Stimulated activated CD8-positive, alpha-beta memory T cell treated with anti-CD3 and anti-CD28 coated beads, Interleukin-12 subunit alpha, Interleukin-12 subunit beta, amount 100 ng/mL, for 4 hours (primary cell): ENCODE measurements at places on chromosomes 4 and X.
A peak's percentile ranks its signal among the peaks of the same experiment; 100 is the strongest.

DNA sequence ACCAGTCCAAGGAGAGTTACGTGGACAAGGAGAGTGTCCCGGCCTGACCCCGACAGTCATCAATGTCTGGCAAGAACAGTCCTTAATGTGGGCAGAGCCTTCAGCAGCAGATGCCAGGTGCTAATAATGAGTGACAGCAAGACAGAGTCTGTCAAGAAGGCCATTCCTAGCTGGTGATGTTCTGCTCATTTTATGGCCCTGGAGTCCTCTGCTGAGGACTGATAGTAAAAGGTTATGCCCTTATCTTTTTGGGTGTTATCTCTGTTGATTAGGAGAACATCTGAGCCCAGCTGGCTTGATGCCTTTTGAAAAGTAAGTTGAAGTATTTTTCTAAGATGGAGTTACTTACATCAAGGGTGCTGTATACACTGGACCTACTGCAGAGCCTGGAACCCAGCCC lies 67.3 kb downstream of the SLC34A2 start:
- no peak for DNase-seq

- no peak for DNase-seq
Measured at GRCh38 chr4:52995360-52996030, 133.4 kb downstream of the RASL11B start.

- no peak for DNase-seq
Measured at GRCh38 chr4:111676533-111676932, 468.7 kb upstream of the FAM241A start.

- DNase-seq: no peak
Measured at GRCh38 chrX:145735036-145735435, 82.6 kb upstream of the SLITRK2 start.

DNA sequence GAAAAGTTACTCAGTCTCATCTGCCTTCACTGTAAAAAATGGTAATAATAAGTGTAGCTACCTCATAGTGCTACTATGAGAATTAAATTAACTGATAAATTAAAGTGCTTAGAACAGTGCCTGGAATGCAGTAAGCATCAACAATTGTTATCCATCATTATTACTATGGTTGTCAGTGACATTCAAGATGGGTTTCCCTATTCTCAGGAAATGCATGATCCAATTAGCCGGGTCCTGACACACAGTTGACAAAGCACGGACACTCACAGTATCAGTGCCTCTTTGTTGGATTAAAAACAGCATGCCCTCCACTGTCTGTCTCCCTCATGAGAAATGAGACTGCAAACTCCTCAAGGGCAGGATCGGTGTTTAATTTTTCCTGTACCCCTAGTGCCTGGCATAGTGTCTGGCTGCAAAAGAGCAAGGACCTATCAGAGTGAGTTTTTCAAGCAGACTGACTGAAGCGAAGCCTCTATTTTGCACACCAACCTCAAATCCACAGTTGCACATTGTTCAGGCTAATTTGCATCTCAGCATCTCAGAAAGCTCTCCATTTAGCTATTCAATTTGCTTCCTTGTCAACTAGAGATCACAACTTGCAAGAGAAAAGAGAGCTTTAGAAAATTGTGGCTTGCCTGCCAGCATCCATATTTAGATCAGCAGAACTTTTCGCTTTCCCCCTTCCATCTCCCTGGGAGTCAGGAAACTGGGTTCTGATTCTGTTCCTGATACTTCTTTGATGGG lies 122.9 kb downstream of the LDB2 start:
- DNase-seq: no peak

GRCh38 chr4:19791422-19792123 lies 460.1 kb upstream of the SLIT2 start:
- DNase-seq: no peak

DNA sequence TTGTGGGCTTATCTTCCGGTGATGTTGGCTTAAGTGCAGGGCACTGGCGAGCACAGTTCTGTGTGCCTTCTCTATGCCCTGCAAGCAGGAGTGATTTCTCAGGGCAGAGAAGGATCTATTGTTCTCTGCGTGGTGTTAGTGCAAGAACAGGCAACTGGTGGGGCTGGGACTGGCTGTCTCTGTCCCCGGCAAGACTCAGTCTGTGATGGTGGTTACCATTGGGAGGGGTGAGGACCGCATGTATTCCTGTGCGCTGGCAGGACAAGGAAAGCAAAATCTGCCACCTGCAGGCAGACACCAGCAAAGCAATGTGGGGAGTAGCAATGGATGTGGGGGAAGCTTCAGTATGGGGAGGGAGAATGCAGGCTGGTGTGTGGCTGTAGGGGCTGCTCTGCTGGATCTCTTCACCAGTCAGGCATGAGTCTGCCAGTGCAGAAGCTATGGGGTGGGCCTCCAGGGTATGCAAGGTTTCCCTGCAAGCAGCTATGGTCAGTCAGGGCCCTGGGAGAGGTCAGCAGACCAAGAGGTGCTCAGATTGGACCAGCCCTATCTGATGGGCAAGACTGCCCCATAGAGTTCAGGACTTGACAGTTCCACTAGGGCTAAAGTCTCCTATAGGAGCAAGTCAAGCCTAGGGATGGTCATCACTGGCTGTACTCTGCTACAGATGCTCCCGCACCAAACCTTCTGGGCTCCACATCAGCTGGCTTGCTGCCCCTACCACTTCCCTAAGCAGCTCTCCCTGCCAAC lies 16.8 kb downstream of the PF4 start:
- no peak for DNase-seq

DNA sequence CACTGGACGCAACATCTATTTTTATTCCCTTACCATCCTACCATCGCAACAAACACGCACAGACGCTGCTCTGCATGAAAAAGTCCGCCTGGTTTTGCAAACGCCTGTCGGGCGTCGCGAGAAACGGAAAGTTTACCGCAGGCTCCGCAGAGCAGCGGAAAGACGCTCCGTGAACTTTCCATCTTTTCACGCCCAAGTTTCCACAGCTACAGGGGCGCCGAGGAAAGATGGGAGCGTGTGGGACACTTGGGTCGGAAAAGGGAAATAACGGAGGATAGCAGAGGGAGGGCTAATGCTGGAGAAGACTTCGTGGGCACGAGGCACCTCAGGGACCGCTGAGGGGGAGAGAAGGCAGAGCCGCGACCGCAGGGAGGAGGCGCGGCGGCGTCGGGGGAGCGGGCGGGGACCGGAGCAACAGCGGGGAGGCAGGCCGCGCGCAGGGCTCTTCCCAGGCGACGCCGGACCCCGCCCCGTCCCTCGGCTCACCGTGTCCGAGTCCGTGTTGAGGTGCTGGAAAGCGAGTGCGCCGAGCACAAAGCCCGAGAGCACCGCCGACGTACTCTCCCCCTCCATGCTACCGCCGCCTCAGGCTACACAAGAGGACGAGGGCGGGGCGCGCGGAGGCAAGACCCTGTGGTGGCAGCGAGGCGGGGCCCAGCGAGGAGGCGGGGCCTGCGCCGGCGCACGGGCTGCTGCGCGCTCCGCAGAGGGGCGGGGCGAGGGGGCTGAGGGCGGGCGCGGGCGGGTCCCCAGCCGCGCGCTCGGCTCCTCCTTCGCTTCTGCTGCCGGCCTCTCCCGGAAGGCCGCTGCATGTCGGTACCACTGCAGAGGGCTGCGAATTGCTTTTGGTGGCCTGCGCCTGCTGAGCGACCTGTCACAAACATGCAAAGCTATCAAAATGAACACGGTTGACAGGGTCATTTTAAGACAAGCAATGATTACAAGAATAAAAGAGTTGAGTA lies at the start of gene ABRAXAS1:
Gene ABRAXAS1 (minus strand): TSS at position 601 of the 962 bp plus-strand sequence. CDS start 28 bp downstream, at position 573.
- DNase-seq: peak; percentile 96

DNA sequence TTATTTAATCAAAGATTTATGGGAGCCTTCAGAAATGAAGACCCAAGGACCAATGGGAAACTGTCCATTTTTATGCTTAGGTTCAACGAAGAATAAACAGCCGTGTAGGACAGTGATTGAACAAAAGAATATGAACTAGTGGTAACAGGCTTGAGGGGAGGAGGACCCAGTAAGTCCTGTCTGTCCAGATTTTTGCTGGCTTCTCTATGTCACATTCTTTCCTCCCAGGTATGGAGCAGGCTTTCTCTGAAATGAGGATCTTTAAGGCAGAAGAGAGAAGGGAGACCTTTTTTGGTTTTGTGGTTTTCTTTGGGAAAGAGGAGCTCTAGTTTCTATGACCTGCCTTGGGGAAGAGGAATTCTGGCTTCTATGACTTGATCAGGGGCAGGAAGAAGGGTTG lies 74.1 kb downstream of the BANK1 start:
- no peak for DNase-seq

- no peak for DNase-seq
Measured at GRCh38 chr4:149997881-149998421, 80.3 kb upstream of the DCLK2 start.
